ENCODE measurements at places on chromosomes 4 and X. TPM values are rescaled to one million over a fixed set of nuclear protein-coding genes. Genes with fewer than 3 reads are reported as not detected.
A peak's percentile ranks its signal among the peaks of the same experiment; 100 is the strongest.

The TLR3 gene
- 29.0 TPM for total RNA-seq

The ATP2B3 gene
- total RNA-seq = 0.08 TPM

The POLN gene
- 3.1 TPM for total RNA-seq

The ZNF280C gene
- total RNA-seq = 2.7 TPM

The PAGE2 gene
- not detected for total RNA-seq

The THAP9 gene
- 2.5 TPM for total RNA-seq

The PIR gene
- 7.9 TPM for total RNA-seq

The UBL4A gene
- total RNA-seq = 34.5 TPM

The MND1 gene
- total RNA-seq = 1.5 TPM

DNA sequence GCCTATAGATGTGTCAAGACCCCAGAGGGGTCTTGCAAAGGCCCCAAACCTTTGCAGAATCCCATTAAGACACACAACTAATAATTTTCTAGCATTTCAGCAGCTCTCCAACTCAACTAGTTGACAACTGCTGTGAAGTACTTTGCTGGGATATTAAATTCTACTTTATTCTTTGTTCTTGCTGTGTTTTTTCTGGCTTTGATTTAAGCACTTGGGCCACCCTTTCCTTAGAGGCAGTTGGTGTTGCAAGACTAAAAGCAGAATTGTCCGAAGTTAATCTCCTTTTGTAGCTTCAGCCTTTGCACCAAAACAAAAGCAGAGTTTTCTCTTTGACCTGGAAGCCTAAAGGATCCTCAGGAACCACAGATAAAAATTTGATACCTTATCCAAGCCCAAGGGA is 353.1 kb upstream of the CLNK start:
- no peak for DNase-seq

DNA sequence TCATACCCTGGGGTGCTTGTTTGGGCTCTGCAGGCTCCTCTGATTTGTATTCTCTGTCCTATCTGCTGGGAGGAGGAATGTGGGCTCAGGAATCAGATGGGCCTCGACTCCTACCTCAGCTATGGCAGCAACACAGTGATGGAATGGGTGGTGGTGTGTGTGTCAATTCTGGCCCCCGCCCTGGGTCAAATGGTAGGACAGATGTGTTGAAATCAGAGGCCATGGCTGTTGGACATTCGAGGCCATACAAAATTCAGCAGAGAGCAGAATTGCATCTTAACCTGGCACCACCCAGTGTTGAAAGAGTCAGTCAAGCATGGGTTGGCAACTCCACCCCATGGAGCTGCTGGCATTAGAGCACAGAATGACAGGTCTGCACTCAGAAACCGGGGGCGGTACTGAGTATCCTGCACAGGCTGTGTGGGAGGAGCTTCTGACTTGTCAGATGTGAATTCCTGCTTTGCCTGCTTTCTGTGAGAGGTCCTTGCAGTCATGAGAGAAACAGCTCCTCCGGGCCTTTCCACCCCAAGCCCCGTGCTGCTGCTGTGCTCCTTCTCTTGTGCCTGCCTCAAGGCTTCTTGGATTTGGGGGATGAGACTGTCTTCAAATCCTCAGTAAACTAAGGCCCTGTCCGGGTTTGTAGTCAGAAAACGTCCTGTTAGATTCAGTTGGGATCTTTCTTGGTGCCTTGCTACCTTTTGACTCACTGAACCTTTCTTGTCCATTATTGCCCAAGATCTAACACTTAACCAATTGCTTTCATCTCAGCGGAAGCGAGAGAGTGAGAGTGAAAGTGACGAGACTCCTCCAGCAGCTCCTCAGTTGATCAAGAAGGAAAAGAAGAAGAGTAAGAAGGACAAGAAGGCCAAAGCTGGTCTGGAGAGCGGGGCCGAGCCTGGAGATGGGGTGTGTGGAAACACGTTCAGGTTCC is 13.0 kb downstream of the DKC1 start:
- DNase-seq = no peak

GRCh38 chrX:6052111-6052745 is 176.4 kb downstream of the NLGN4X start:
- DNase-seq = no peak

GRCh38 chrX:40095583-40096394 is 2.0 kb downstream of the BCOR start:
- no peak for DNase-seq

- DNase-seq = peak; percentile 26
These were observed 101.2 kb upstream of the KLF3 start for GRCh38 chr4:38562751-38563198.

DNA sequence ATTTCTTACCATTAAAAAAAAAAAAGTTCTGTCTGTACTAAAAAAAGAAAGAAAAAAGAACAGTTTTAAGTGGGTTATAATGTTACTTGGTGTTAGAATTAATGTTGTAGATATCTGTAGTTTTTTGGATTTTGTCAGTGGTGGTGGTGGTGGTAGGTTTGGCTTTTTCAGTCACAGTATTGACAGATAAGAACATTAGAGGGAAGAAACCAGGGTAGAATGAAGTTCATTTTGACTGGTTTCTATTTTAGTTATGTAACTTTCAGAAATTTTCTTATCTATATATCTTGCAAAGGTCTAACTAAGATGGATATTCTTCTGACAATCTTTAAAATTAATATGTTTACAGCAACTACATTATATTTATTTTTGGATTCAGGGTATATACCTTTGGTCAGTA is 105.4 kb downstream of the FBXW7 start:
- no peak for DNase-seq

DNA sequence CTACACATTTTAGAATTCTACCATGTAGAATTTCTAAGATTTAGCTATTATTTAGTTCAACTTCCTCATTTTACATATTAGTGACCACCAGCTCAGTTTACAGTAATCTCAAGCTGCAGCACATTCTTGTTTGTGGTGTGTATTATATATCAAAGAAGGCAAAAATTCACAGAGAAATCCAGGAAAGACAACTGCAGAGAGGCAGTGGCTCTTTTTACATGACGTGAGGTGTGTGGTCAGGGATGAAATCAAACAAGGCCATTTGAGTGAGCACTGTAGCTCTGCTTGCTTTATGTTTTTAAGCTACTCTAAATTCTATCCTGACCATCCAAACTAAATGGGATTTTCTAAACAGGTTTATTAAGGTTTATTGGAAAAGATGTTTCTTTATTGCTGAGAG is 71.1 kb downstream of the COL25A1 start:
- no peak for DNase-seq

DNA sequence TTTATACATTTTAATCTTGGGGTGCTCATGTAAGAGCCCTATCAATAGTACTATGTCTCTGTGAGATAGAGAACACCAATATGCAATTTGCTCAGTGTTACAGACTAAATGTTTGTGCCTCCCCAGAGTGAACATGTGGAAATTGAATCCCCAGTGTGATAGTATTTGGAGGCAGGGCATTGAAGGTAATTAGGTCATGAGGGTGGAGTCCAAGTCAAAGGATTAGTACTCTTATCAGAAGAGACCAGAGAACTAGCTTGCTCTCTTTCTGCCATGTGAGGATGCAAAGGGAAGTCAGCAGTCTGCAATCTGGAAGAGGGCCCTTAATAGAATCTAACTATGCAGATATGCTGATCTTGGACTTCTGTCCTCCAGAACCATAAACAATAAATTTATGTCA is 1317.0 kb downstream of the STIM2 start:
- no peak for DNase-seq

DNA sequence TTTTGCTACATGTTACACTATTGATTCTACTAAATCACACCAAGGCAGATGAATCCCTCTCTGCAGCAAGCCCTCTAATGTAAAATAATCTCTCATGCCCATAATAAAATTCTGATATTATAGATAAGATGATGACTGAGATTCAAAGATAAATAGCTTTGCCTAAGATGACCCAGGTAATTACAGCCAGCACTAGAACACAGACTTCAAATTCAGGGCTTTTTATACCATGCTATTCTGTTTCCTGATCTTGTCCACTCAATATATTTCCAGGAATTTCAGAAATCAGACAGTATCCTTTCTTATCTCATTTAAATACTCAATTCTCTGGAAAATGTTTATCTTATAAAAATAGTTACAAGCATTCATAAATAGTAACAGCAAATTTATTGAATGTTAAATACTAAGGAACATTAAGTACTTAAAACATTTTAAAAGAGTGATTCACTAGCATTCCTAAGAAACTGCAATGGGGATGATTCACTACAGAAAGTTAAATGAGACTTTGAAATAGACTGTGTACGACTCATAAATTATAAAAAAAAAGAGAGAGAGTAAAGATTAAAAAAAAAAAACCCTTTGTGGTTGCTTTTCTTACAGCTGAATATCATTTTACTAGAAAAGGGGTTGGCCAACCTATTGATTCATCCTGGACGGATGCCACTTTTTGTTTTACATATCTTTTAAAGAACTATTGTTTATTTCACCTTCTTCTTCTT is 45.8 kb upstream of the IL21 start:
- no peak for DNase-seq

DNA sequence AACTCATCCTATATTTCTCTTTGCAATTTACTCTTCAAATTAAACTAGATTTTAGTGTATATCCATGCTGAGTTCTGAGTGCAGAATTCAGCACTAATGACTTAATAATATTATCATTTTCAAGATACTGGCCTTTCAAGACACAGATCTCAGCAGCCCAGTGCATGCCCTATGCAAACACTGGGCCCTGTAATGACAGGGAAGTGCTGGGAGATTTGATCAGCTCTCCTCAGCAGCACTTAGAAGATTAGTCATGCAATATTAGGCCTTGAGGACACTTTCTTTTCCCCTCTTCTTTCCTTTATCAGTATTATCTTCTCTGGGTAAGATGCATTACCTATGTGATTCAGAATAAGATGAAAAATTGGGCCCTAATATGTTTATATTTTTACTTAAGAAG is 207.1 kb downstream of the PPP3CA start:
- no peak for DNase-seq

- DNase-seq = no peak
These were observed 79.9 kb downstream of the AMOT start for GRCh38 chrX:112760697-112761096.

GRCh38 chrX:11764602-11765067 is 6.6 kb downstream of the MSL3 start:
- no peak for DNase-seq

DNA sequence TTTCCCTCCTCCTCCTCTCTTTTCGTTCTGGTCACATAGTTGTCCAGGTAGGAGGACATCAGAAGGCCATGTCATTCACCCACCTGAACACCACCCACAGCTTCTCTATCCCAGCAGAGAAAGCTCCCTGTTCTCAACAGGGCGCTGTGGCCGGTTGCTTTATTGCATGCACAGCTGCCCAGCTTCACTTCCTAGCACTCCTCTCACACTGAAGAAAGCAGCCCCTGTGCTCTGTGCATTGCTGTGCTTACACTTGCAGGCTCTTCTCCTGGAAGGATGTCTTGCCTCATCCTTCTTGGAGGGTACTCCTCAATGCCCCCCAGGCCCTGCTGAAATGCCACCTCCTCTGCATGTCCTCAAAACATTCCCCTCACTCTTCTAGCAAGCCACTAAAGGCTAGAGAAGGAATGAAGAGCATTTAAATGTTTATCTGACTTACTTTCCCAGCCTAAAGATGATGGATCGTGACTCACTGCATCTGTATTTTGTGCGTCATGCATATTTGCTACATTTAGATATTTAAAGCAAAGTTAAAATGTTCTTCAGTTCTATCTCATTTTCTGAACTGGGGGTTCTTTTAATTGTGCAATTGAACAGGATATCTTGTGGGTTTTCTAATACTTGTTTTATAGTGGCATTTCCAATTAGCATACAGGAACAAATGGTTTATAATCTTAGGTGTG is 186.4 kb upstream of the PUDP start:
- no peak for DNase-seq

DNA sequence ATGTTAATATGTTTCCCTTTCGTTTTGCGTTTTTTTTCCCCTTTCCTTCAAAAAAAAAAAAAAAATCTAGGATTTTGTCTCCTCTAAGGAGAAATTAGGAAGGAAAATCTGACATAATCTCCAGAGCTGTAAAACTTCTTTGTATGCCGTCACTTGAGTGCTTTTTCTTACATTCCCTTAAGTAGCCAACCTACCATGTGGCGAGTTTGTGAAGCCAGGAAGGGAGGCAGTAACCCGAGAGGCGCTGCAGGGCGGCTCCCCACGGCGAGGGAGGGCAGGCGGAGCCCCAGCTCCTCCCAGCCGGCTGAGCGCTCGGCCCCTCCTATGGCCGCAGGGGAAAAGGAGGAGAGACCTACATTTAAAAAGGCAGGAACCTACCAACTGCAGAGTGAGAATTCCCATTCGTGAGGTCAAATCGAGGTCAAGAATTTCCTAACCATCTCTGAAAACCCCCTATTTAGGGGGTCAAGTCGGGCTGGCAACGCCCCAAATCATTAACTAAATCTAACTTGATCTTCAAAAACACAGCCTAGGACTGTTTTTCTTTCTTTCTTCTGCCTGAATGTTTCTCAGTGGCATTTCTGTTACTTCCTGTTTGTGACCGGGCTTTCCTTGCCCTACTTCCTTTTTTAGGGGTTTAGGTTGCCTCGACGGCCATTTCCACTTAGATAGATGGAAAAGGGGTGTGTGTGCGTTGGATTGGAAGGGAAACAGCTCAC is 345.1 kb upstream of the KLF3 start:
- peak; percentile 95 for DNase-seq

- no peak for DNase-seq
These were observed 165.6 kb downstream of the SH3KBP1 start for GRCh38 chrX:19721726-19722370.

DNA sequence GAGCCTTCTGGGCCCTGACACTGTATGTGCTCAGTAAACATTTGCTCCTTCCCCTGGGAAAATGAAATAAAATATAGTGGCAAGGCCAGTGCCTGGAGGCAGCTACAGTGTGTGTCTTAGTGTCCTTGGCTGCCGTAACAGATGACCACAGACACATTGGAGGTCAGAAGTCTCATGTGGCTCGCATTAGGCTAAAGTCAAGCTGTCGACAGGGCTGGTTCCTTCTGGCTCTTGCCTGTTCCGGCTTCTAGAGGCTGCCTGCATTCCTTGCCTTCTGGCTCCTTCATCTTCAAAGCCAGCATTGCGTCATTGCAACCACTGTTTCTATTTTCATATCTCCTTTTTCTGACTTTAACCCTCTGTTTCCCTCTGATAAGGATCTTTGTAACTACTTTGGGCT is 83.6 kb upstream of the STX18 start:
- no peak for DNase-seq

GRCh38 chrX:136183172-136183571 is 35.8 kb downstream of the FHL1 start:
- DNase-seq = no peak

GRCh38 chr4:104416725-104417356 is 77.9 kb downstream of the CXXC4 start:
- DNase-seq = peak; percentile 8

DNA sequence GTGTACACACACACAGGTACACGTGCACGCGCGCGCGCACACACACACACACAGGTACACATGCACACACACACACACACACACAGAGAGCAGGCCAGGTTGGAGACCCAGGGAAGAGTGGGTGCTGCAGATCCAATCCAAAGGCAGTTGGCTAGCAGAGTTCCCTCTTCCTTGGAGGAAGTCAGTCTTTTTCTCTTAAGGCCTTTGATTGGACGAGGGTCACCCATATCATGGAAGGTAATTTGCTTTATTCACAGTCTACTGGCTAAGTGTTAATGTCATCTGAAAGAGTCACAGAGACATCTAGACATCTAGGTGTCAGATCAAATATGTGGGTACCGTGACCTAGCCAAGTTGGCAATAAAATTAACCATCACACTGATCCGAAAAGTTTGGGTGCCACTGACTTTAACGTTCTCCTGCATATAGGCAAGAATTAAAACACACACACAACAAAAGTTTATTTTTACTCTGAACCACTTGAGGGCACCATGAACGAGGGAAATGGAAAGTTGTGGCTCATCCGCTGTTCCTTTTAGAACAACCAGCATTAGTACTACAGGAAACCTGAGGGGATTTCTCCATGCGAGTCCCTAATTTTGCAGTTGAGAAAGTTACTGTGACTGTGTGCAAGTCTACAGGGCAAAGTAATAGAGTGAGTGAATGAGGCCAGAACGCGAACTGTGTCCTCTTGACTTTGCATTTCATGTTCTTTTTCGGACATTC is 66.0 kb upstream of the STOX2 start:
- no peak for DNase-seq
